ENCODE measurements at places on chromosomes 11 and 22.

GRCh38 chr11:58923300-58923788 lies 15.9 kb upstream of the GLYATL1 start:
- DNase-seq = peak; percentile 39

- DNase-seq = no peak
Measured at GRCh38 chr11:106072804-106073203, 4.3 kb downstream of the KBTBD3 start.

DNA sequence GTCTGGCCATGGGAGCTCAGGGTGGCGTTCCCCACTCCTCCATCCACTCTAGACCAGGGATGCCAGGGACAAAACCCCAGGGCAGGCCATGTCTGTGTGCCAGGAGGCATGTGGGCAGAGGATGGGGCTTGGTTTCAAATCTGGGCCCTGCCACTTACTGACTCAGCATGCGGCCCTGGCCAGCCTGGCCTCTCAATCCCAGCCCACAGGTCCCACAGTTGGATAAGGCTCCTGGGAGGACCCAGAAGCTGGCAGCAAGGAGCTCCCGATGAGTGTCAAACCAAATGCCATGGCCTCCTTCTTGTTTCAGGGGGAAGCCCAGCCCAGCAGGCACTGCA lies 1290.4 kb downstream of the BRD1 start:
- DNase-seq = no peak

- no peak for DNase-seq
Measured at GRCh38 chr11:84981301-84981700, 645.8 kb downstream of the DLG2 start.

DNA sequence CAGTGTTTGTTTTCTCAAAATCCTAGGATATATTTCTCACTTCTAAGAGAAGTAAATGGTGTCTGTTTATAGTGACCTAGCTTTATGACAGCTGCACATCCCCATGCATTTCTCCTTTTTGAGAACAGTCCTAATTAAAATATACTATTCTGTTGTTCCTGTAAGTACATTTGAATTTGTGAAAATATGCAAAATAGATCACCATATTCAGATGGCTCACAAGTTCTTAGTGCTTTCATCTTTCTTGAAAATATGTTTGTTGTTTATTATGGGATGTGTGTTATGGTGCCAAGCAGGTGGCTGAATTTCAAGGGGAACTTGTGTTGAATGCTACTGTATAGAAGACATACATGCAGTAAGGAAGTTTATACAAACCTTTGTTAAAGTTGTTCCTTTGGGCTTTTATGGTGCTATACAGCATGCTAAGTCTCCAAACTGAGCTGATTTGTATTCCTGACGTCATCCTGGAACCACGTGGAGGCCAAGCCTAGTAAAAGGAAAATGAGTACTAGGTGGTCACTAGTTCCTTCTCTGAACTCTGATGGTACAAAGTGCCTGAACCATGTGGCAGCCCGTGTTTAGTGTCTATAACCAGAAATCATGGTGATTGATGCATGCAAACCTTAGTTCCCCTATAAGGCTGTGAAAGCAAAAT lies 7.8 kb upstream of the VSTM5 start:
- no peak for DNase-seq

DNA sequence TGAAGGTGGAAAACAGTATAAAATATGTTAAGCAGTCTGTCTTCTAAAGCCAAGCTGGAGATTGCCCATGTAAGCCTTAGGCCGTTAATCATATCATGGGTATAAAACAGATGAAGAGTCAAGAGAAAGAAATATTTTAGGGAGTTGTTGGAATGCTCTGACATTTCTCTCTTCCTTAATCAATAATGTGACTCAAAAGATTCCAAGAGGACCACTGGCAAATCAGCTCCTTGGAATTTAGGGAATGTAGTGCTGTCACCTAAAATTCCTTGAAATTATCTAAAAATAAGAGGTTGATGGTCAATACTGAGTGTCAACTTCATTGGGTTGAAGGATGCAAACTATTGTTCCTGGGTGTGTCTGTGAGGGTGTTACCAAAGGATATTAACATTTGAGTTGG lies 525.9 kb downstream of the KCNA4 start:
- DNase-seq = no peak

DNA sequence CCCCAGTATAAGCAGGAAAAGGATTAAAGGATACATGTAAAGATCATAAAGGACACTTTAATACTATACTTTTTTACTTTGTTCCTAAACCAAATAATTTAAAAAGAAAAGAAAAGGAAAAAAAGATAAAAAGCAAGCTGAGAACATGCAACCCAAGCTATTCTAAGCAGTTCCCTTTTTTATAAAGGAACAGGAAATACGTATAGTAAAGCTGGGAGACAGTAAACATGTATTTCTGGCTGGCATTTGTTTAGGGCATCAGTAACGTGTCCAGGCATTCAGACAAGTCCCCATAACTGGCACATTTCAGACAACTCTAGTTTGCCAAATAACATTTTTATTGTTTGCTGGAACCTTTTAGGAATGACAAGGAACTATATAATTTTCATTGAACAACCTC lies 24.9 kb downstream of the BCO2 start:
- no peak for DNase-seq

All from left kidney (tissue), 8 donors.